ENCODE measurements at places on chromosomes 4 and X.

DNA sequence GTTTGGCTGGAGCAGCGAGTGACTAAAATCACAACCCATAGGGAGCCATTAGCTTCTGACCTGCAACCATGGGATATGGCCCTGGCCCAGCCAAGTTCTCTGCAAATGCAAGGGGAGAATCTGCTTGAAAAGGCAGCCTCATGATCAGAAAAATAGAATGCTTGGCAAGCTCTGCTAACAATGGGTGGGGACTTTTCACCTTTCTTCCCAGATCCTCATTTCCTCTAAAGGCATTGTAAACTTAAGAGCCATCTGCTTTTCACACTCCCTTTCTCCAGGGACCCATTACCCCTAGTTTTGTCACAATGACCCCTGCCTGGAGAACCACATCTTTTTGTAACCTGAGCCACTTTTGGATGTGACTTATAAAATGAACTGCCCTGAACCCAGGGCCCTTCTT lies 104.3 kb downstream of the PARM1 start:
- peaks cover 4% of the 10 kb centered on the region for H3K4me1 ChIP-seq
- H3K4me3 ChIP-seq, result no peak overlapping the region
- H3K27ac ChIP-seq, result no peak overlapping the region
- no peaks in the 10 kb centered on the region for H3K27me3 ChIP-seq
- DNase-seq, result no peak

DNA sequence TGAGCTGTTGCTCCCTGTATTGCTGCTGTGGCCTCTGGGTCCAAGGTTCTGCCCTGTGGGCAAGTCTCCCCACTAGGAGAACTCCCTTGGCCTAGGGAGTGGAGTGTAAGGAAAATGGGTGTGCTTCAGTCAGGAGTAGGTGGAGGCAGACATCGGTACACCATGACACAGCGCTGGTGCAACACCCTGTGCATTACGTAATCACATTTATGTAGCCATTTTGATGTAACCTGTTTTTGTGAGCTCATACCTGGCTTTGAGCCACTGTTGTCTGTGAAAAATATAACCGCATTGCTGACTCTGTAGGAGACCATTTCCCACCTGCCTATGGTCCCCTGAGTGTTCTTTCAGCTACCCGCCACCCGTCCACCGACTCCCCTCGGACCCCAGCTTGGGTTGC lies 700.5 kb upstream of the AGA start:
- no peaks in the 10 kb centered on the region for H3K36me3 ChIP-seq
- H3K4me1 ChIP-seq, result no peaks in the 10 kb centered on the region
- no peak overlapping the region for H3K27ac ChIP-seq
- no peak overlapping the region for H3K4me3 ChIP-seq

GRCh38 chr4:109989618-109990017 lies 76.9 kb downstream of the EGF start:
- no peaks in the 10 kb centered on the region for H3K36me3 ChIP-seq
- H3K4me3 ChIP-seq, result no peak overlapping the region
- H3K4me1 ChIP-seq, result no peaks in the 10 kb centered on the region
- H3K27me3 ChIP-seq, result no peaks in the 10 kb centered on the region

- H3K4me3 ChIP-seq, result no peak overlapping the region
- H3K4me1 ChIP-seq, result no peaks in the 10 kb centered on the region
- no peaks in the 10 kb centered on the region for H3K27me3 ChIP-seq
- no peaks in the 10 kb centered on the region for H3K36me3 ChIP-seq
- no peak overlapping the region for H3K27ac ChIP-seq
- DNase-seq, result no peak
These were observed 55.2 kb upstream of the TBC1D9 start for GRCh38 chr4:140811429-140811828.

DNA sequence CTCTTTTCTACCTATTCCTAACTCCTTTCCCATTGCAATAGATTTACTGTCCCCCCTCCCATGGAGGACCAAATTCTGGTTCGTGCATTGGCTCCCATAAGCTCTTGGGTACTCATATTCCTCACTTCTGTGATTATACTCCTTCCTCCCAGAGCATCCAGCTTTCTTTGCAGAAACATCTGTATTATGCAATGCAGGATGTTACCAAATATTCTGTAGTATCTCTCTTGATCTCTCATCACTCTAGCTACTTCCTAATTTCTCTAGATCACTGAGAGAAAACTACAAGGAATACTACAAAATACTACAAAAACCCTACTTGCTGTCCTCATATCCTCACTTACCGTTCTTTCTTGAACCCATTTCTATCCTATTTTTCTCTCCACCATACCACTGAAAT lies 395.9 kb upstream of the HS3ST1 start:
- H3K4me1 ChIP-seq, result no peaks in the 10 kb centered on the region
- H3K27me3 ChIP-seq, result no peaks in the 10 kb centered on the region
- H3K36me3 ChIP-seq, result no peaks in the 10 kb centered on the region
- no peak overlapping the region for H3K27ac ChIP-seq
- H3K4me3 ChIP-seq, result no peak overlapping the region
- DNase-seq, result no peak

DNA sequence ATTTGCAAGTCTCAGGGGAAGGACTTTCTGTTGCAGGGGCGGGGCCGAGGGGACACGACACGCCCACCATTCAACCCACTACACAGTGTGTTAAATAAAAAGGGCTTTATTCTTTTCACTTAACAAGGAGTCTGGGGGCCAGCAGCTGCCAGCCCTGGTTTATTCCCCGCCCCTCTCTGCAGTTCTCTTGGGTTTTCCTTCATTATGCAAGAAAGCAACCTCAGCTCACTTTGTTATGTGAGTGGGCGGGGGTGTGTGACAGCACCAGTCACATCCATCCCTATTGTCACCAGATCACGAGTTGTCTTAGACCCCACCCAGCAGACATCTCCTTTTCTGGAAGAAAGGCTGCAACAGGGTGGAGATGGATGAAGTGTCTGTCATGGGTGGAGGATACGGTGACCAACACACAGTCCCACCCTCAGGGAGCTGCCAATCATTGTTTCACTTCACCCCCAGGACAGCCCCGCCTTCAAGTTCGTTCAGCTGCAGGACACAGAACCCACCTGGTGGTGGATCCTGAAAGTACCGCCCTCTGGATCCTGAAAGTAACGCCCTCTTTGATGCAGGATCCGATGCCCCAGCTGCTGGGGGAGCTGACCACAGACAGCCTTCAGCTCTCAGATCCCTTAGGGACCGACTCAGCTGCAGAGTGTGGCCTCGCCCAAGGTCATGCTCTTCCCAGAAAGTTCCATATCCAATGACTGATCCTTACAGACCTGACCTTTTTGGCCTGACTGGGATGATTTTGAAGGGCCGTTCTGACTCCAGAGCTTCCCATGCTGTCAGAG lies 79.6 kb downstream of the SMIM20 start:
- no peak overlapping the region for H3K4me3 ChIP-seq
- H3K27ac ChIP-seq, result no peak overlapping the region
- H3K27me3 ChIP-seq, result no peaks in the 10 kb centered on the region
- DNase-seq, result peak; percentile 22
- H3K4me1 ChIP-seq, result no peaks in the 10 kb centered on the region
- no peaks in the 10 kb centered on the region for H3K36me3 ChIP-seq

DNA sequence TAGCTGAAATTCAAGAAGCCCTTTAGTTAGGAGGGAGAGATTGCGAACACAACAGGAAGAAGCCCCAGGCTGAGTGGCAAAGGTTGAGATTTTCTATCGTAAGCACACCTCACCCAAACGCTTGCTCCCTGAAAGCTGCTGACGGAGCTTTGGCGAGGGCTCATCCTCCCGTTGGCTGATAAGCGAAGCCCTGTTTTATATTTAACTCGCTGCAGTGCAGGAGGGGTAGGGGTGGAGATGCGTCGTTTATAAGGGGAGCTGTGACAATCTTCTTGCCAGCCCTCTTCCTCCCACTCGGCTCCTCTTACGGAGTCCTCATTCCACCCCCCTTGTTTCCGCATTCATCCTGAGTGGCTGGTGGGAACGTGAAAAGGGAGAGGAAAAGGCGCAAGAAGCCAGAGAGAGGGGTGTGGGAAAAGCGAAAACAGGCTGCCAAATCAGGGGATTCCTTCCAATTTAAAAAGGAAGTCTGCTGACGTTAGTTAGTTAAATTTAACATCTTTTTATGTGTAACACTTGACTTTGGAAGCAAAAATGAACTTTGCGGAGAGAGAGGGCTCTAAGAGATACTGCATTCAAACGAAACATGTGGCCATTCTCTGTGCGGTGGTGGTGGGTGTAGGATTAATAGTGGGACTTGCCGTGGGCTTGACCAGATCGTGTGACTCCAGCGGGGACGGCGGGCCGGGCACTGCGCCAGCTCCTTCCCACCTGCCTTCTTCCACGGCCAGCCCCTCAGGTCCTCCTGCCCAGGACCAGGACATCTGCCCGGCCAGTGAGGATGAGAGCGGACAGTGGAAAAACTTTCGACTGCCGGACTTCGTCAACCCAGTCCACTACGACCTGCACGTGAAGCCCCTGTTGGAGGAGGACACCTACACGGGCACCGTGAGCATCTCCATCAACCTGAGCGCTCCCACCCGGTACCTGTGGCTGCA lies at the start of gene ENPEP:
TSS of gene ENPEP (plus strand) at position 275 of the 938 bp plus-strand sequence. CDS start at position 535, 260 bp downstream.
- peak; percentile 32 for DNase-seq
- peak within 1 kb of the TSS; percentile 17 for H3K4me3 ChIP-seq
- peak within 1 kb of the TSS; percentile 28 for H3K27ac ChIP-seq
- H3K36me3 ChIP-seq, result no peaks in the 10 kb centered on the region
- H3K27me3 ChIP-seq, result no peaks in the 10 kb centered on the region
- peaks cover 15% of the 10 kb centered on the region for H3K4me1 ChIP-seq

GRCh38 chr4:18923496-18924161 lies 902.1 kb upstream of the LCORL start:
- H3K4me1 ChIP-seq, result no peaks in the 10 kb centered on the region
- H3K27me3 ChIP-seq, result no peaks in the 10 kb centered on the region
- no peak overlapping the region for H3K4me3 ChIP-seq

DNA sequence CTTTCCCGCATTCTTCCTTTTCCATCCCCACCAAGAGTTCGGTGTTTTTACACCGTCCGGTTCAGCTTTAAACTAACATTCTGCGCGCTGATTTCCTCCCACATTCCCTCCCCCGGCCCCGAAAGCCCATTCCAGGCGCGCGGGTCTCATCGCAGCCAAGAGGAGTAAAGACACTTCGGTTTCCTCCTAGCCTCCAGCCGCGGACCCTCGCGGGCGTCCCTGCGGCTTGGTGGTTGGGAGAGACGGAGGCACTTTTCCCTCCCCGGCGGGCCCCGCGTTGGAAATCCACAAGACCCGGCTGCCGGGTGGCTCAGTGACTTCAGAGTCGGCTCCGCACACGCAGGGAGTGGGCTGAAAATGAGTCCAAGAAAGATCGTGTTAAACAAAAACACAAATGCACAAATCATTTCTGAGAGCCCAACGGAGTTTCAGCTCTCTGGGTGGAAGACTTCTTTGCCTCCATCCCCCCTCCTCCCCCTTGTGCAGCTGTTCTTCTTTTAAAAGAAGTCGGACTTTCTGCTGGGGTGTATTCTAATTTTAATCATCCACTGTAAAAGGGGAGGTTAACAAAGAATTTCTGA lies 2.0 kb upstream of the ARX start:
- no peak overlapping the region for H3K4me3 ChIP-seq
- H3K4me1 ChIP-seq, result peaks cover 12% of the 10 kb centered on the region
- H3K27ac ChIP-seq, result no peak overlapping the region
- no peaks in the 10 kb centered on the region for H3K36me3 ChIP-seq
- DNase-seq, result no peak

DNA sequence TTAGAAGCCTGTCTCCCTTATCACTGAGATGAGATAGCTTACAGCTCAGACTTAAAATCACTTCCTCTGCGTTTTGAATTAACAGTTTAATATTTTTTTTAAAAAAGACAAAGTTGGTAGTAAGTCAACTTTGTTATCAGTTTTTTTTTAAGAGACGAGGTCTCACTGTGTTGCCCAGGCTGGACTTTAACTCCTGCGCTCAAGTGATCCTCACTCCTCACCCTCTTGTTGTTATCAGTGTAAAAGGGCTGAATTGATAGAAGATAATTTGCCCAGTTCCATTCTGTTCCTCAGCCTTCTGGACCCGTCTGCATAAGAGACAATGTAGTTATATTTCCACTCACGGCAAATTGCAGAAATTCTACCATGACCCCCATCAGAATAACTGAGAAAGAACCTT lies 245.4 kb downstream of the DCTD start:
- no peaks in the 10 kb centered on the region for H3K4me1 ChIP-seq
- H3K4me3 ChIP-seq, result no peak overlapping the region
- H3K27me3 ChIP-seq, result no peaks in the 10 kb centered on the region
- H3K36me3 ChIP-seq, result no peaks in the 10 kb centered on the region

DNA sequence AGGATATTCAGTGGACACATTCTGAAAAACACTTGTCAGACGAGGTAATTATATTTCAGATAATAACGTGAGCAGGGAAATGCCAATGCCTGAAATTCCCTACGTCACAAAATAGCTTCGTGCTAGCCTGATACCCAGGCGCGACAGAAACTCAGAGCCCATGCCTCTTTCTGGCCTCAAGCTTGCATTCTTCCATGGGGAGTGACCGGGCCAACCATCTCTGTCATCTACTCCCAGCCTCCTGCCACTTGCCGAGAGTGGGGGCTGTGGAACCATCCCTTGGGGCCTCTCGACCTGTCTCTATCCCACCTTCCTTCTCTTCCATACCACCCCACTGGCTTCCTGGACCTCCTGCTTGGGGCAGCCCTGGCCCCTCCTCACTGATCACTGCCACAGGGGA lies 34.5 kb upstream of the CDKN2AIP start:
- no peaks in the 10 kb centered on the region for H3K36me3 ChIP-seq
- H3K27me3 ChIP-seq, result no peaks in the 10 kb centered on the region
- H3K4me1 ChIP-seq, result peaks cover 12% of the 10 kb centered on the region
- H3K4me3 ChIP-seq, result no peak overlapping the region
- peak; percentile 54 for DNase-seq

GRCh38 chr4:36024901-36025660 lies 219.2 kb downstream of the ARAP2 start:
- no peak overlapping the region for H3K4me3 ChIP-seq
- DNase-seq, result no peak
- no peaks in the 10 kb centered on the region for H3K4me1 ChIP-seq
- H3K27ac ChIP-seq, result no peak overlapping the region
- H3K27me3 ChIP-seq, result no peaks in the 10 kb centered on the region

GRCh38 chr4:3708103-3708510 lies 58.1 kb upstream of the ADRA2C start:
- no peak overlapping the region for H3K27ac ChIP-seq
- H3K4me1 ChIP-seq, result peaks cover 4% of the 10 kb centered on the region
- H3K4me3 ChIP-seq, result no peak overlapping the region
- no peaks in the 10 kb centered on the region for H3K36me3 ChIP-seq

DNA sequence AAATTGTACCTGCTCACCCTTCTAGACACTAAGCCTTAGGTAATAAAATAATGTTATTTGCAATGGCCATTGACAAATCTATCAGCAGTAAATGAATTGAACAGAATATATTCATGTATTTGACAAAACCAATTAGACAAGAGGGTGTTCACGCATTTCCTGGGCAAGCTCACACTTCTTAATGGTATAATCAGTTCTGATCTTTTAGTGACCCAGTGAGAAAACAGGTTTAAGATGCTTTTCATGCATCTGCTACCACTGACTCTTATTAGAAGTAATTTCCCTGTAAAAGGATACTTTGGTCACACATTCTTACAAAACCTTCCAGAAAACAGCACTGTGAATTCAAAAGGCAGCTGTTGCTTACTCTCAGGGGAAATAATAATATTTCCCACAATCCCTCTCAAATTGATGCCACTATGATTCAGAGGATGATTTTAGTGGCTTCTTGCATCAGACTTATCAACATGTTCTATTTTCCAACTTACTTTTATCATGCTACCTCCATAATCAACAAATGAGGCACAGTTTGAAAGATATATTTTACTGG lies 313.9 kb upstream of the NWD2 start:
- no peak for DNase-seq
- H3K27me3 ChIP-seq, result no peaks in the 10 kb centered on the region
- no peak overlapping the region for H3K4me3 ChIP-seq

Measured in hepatocyte (in vitro differentiated cells).